ENCODE measurements at places on chromosomes 13 and 19. TPM values are rescaled to one million over a fixed set of nuclear protein-coding genes. Genes with fewer than 3 reads are reported as not detected.
A peak's percentile ranks its signal among the peaks of the same experiment; 100 is the strongest.

- peak within 1 kb of the TSS; percentile 92 for H3K27ac ChIP-seq
- DNase-seq, result peak; percentile 100
- H3K4me1 ChIP-seq, result peaks cover 8% of the 10 kb centered on the region
- H3K36me3 ChIP-seq, result 0 out of 2 replicates have a peak, but pooled peaks cover 1% of the 10 kb centered on the region
These were observed at the start of gene RAVER1 for GRCh38 chr19:10332965-10333757. Gene RAVER1 (minus strand): TSS chr19:10333529. CDS start chr19:10333507, 22 bp downstream.

- peaks cover 23% of the 10 kb centered on the region for H3K27me3 ChIP-seq
These were observed 52.3 kb downstream of the CCDC70 start for GRCh38 chr13:51914137-51914493.

DNA sequence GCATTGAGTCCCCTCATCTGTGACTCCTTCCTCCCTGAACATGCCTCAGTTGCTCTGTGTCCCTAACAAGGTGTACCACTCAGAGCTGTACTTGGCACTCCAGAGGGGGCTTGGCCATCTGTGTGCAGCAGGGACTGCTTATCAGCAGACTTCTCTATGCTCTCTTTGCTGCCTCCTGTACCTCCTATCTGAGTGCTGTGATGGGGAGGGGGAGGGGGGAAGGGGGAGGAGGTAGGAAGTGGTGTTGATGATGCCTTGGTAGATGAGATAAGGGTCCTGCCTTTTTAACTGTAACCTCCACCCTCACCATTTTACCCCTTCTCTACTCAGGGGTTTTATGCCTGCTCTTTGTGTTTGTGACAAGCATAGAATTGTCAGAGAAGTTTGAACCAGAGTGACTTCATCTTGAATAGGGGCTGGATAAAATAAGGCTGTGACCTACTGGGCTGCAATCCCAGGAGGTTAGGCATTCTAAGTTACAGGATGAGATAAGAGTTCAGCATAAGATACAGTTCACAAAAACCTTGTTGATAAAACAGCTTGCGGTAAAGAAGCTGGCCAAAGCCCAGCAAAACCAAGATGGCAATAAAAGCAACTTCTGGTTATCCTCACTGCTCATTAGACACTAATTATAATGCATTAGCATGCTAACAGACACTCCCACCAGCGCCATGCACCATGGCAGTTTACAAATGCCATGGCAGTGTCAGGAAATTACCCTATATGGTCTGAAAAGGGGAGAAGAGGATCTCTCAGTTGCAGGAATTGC, 13.2 kb downstream of the PCDH8 start:
- H3K27me3 ChIP-seq, result no peaks in the 10 kb centered on the region
- no peak for DNase-seq
- H3K4me1 ChIP-seq, result no peaks in the 10 kb centered on the region
- no peak overlapping the region for H3K4me3 ChIP-seq
- no peaks in the 10 kb centered on the region for H3K36me3 ChIP-seq

DNA sequence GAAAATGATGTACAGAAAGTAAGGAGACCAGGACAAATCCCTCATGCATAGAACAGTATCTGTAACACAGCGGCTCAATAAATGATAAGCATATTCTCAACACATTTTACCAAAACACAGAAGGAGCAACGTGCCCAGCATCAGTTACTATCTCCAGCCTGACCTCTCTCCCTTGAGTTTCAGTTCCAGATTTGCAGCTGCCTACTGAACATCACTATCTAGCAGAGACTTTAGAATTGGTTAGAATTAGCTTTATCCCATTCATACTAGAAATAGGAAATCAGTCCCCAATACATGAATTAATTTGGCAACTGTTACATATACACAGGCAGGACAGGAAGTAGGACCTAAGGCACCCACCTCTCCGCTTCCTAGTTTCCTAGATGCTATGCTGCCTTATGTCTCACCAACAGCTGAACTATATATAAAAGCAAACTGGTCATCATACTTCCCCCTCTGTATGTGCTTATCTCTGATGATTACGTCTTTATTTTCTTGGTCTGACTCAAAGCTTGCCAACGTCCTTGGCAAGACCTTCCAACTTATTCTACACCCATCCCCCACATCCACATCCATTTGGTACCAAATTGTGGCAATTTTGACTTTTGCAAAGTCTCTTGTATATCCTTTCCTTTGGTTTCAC, 61.1 kb downstream of the SACS start:
- peak overlapping the region; percentile 41 for H3K4me3 ChIP-seq
- H3K27me3 ChIP-seq, result no peaks in the 10 kb centered on the region
- H3K4me1 ChIP-seq, result peaks cover 42% of the 10 kb centered on the region

GRCh38 chr19:4717966-4718701, 5.5 kb downstream of the DPP9 start:
- peaks cover 20% of the 10 kb centered on the region for H3K4me1 ChIP-seq
- no peak overlapping the region for H3K4me3 ChIP-seq
- H3K36me3 ChIP-seq, result peaks cover 13% of the 10 kb centered on the region

DNA sequence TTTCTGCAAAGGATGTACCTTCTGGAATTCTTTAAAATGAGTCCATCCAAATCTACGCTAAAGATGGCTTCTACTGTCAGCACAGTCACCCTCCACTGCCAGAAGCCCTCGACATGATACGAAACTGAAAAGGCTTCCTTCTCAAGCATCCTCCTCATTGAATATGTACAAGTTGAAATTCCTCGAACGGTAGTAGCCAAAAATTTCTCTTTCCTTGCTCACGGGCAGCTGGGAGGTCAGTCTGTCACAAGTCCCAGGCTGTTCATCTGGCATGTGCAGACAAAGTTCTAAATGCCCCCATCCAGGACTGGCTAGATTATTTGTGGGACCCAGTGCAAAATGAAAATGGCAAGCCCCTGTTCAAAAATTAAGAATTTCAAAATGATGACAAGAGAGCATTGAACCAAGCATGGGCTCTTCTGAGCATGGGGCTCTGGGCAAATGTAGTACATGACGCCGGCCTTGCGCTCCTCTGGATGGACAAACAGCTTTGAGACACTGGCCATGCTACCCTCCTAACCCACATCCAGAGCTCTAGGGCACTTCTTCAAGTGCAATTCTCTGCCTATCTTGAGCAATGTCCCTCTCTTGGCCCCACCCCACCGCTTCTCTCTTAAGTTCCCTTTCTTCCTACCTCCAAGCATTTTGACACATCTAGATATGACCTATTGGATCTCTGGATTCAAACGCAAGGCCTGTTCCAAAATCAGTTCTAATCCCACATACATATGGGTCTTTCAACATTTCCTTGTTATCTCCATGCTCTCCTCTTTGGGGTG, 78.9 kb upstream of the FLT1 start:
- H3K4me3 ChIP-seq, result no peak overlapping the region
- no peaks in the 10 kb centered on the region for H3K27me3 ChIP-seq
- peak overlapping the region; percentile 60 for H3K27ac ChIP-seq
- no peaks in the 10 kb centered on the region for H3K36me3 ChIP-seq
- no peak for DNase-seq
- H3K4me1 ChIP-seq, result 0 out of 2 replicates have a peak, but pooled peaks cover 3% of the 10 kb centered on the region

GRCh38 chr19:36449059-36449670, 30.7 kb upstream of the ZFP82 start:
- H3K4me3 ChIP-seq, result no peak overlapping the region
- no peaks in the 10 kb centered on the region for H3K27me3 ChIP-seq
- no peak for DNase-seq
- peaks cover 61% of the 10 kb centered on the region for H3K36me3 ChIP-seq

The DLEU7 gene
- not detected for total RNA-seq

The ACP7 gene
- total RNA-seq, result not detected

The OSCAR gene
- total RNA-seq, result 0.54 TPM

All from GM23248 (cell line).